ENCODE measurements at places on chromosomes 11 and 22. TPM values are rescaled to one million over a fixed set of nuclear protein-coding genes. Genes with fewer than 3 reads are reported as not detected.

The FDXACB1 gene
- total RNA-seq, result 0.77 TPM

The GTSE1 gene
- total RNA-seq, result 0.13 TPM

The OR5W2 gene
- total RNA-seq, result not detected

The MMP1 gene
- 68.1 TPM for total RNA-seq

The KDM4E gene
- total RNA-seq, result not detected

The RCOR2 gene
- total RNA-seq, result 2.4 TPM

The SORL1 gene
- total RNA-seq, result 11.3 TPM

The FZD4 gene
- total RNA-seq, result 0.38 TPM

The DDTL gene
- total RNA-seq, result 1.2 TPM

The HDHD5 gene
- 41.9 TPM for total RNA-seq

The TEX12 gene
- not detected for total RNA-seq

The SMTNL1 gene
- not detected for total RNA-seq

The OR51E1 gene
- not detected for total RNA-seq

The MMP11 gene
- 0.53 TPM for total RNA-seq

The NXPE2 gene
- not detected for total RNA-seq

The PUS3 gene
- 19.5 TPM for total RNA-seq

The NUCB2 gene
- 84.2 TPM for total RNA-seq

The SEPTIN3 gene
- under 0.01 TPM for total RNA-seq

The ME3 gene
- total RNA-seq, result 8.8 TPM

The DNAJB7 gene
- total RNA-seq, result not detected

The CNIH2 gene
- total RNA-seq, result not detected

The CHKA gene
- total RNA-seq, result 4.7 TPM

The RRP8 gene
- 10.3 TPM for total RNA-seq

The SGSM1 gene
- total RNA-seq, result not detected

The KCNJ1 gene
- total RNA-seq, result not detected

The FIBIN gene
- 14.2 TPM for total RNA-seq

The PTDSS2 gene
- 26.3 TPM for total RNA-seq

The OR8D1 gene
- not detected for total RNA-seq

The CALCA gene
- total RNA-seq, result not detected

The UBQLNL gene
- total RNA-seq, result under 0.01 TPM

The CHRM4 gene
- total RNA-seq, result not detected

The SYCE3 gene
- total RNA-seq, result 0.79 TPM

The SULT4A1 gene
- under 0.01 TPM for total RNA-seq

The OLFML1 gene
- total RNA-seq, result not detected

The RAB30 gene
- 3.7 TPM for total RNA-seq

The ARHGAP20 gene
- under 0.01 TPM for total RNA-seq

The OR6Q1 gene
- total RNA-seq, result not detected

The APOL5 gene
- total RNA-seq, result not detected

The PNPLA3 gene
- total RNA-seq, result 1.7 TPM

The OSBP2 gene
- total RNA-seq, result 23.4 TPM

The APOBEC3F gene
- 0.79 TPM for total RNA-seq

The CHCHD10 gene
- 11.5 TPM for total RNA-seq

The CD3G gene
- total RNA-seq, result not detected

The C11orf16 gene
- not detected for total RNA-seq

The RBFOX2 gene
- total RNA-seq, result 101 TPM

The CHRM1 gene
- total RNA-seq, result not detected

The P2RX3 gene
- not detected for total RNA-seq

The CCDC134 gene
- 6.1 TPM for total RNA-seq

The TSPAN32 gene
- not detected for total RNA-seq

The BBOX1 gene
- 5.6 TPM for total RNA-seq

The HPX gene
- total RNA-seq, result 0.51 TPM

The PRR5 gene
- total RNA-seq, result 14.0 TPM

The SOX10 gene
- not detected for total RNA-seq

The ASCL2 gene
- 0.79 TPM for total RNA-seq

The ESRRA gene
- 139 TPM for total RNA-seq

The DLG2 gene
- 0.26 TPM for total RNA-seq

The TUBA8 gene
- total RNA-seq, result 0.26 TPM

The MOGAT2 gene
- total RNA-seq, result not detected

The PHLDA2 gene
- 11.9 TPM for total RNA-seq

The MMP7 gene
- total RNA-seq, result not detected

Data from bronchial epithelial cell (primary cell).